Stimulated activated CD8-positive, alpha-beta memory T cell treated with anti-CD3 and anti-CD28 coated beads, Interleukin-15, amount 100 ng/mL, for 4 hours (primary cell): ENCODE measurements at places on chromosomes 2 and 18.

GRCh38 chr18:43869451-43870008 is 592.2 kb upstream of the SYT4 start:
- DNase-seq = no peak

DNA sequence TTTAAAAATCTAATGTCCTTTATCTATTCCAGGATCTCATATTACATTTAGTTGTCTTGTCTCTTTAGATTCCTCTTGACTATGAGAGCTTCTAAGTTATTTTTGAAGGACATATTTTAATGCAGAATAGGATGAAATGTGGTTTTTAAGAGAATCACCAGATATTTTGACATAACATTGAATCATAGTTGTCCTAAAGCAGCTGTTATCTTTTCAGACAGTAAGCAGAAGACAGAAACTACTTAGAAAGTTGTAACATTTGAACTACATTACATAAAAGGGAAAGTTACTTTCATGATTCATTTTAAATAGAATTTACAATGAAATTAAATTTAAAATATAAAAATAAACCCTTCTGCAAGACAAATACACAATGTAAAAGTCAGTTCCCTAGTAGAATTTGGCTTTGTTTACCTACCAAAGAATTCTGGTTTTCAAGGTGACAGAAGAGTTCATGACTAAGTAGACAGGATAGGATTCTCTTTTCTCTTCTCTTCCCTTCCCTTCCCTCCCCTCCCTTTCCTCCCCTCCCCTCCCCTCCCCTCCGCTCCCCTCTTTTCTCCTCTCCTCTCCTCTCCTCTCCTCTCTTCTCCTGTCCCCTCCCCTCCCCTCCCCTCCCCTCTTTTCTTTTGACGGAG is 186.0 kb downstream of the DIS3L2 start:
- no peak for DNase-seq

GRCh38 chr2:38176619-38177021 is 100.7 kb upstream of the CYP1B1 start:
- no peak for DNase-seq

DNA sequence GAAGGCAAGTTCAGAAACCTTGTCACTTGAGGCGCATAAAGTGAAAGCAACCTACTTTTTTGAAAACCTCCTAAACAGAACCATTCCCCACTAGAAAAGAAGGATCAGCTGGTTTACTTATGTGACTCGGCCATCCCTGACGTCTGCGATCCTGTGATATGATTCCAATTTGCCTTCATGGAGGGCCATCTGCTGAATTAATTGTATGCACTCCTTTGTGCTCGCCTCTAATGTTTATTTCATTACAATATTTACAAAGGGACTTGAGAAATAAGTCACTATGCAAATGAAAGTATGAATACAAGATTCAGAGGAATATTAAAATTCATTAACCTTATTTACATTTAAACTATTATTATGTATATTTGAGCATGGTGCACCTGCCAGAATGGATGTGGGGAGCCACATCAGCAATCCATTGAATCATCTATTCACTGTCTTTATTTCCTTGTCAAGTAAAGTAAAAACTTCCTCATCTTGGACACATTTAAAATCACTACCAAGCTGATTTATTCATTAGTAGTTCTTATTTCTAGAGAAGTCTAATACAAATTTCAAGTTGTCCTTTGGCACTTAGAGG is 96.5 kb downstream of the RBM43 start:
- no peak for DNase-seq

DNA sequence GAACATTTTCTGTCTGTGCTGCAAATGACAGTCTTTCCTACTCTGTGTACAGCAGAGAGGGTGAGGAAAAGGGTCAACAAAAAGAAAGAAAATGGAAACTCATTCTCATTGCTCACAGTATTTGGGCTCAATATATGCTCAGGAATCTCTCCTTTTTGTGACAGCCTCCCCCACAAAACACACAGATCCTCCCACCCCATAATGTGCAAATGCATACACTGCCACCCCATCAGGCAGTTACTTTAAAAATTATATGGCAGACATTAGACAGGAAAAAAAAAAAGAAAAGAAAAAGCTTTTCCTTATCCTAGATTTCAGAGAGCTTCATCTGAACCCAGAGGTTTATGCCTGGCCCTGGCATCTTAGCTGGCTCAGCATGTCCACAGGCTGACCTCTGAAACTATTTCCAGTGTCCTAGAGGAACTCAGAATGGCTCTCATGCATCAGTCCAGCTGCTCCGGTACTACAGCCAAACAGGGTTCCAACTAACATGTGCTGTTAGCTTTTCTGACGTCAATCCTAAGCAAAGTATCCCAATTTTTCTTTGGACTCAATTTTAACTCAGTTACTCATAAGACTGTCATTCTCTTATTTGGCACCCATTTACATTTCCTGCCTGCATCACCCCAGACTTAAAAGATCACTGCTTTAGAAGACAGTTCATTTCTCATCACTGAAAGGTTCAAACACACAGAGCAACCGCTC is 105.9 kb downstream of the RBMS1 start:
- DNase-seq = no peak

DNA sequence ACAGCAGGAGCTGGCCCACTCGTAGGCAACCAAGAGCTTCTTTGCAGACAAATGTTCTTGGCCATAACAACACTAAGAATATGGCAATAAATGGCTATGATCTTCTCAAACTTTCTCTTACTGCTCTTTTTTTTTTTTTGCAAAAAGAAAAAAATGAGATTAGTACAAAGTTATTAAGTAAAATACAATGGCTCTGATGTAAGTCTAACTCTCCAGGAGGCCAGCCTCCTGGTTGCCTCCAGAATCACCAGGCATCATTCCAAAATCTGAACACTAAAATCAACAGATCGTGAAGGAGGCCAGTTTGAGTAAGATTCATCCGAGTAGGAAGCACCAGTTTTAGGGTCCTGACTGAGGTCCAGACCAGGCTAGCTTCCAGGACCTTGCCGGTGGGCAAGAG is 20.8 kb upstream of the FIGN start:
- DNase-seq = no peak

- no peak for DNase-seq
Measured at GRCh38 chr2:236575510-236575909, 5.9 kb downstream of the ACKR3 start.

DNA sequence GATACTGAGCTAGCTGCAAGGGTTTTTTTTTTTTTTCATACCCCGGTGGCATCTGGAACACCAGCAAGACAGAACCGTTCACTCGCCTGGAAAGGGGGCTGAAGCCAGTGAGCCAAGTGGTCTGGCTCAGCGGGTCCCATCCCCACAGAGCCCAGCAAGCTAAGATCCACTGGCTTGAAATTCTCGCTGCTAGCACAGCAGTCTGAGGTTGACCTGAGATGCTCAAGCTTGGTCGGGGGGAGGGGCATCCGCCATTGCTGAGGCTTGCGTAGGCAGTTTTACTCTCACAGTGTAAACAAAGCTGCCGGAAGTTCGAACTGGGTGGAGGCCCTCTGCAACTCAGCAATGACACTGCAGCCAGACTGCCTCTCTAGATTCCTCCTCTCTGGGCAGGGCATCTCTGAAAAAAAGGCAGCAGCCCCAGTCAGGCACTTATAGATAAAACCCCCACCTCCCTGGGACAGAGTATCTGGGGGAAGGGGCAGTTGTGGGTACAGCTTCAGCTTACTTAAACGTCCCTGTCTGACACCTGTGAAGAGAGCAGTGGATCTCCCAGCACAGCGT is 5.1 kb upstream of the MIB1 start:
- no peak for DNase-seq

- no peak for DNase-seq
Measured at GRCh38 chr2:178530131-178530530, 49.9 kb downstream of the PLEKHA3 start.

DNA sequence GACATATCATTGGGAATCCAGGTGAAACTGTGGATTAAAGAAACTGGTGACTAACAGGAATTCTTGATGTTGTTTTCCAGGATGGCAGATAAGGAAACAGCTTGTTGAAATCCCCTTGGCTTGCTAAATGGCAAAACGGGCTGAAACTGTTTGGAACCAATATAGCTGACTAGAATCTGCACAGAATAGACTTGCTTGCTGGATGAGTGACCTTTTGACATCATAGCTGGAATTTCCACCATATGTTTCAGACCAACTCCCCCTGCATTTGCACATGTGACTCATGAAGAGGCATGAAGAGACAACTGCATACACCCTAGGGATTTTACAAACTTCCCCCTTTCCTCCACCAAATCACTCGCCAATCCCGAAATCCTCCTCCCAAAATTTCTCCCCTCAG is 87.7 kb upstream of the LYPD1 start:
- no peak for DNase-seq

DNA sequence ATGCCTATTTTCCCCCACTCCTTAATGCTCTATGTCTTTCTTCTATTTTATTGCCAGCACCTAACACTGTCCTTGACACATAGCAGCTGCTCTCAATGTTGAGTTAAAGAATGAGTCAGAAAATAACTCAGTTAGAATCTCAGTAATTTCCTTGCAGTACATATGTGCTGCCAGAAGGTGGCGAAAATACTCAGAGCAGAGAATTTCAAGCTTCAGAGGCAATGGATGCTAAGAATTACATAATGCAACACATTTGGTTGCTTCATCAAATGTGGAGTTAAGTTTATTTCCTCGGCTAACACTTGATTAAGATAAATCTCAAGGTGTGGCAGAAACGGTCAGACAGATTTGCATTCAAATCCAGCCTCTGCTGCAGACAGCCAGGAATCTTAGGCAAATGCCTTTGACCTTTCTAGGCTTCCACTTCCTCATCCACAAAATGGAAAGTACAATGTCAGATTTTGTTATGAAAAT is 105.6 kb downstream of the VSNL1 start:
- DNase-seq = no peak

DNA sequence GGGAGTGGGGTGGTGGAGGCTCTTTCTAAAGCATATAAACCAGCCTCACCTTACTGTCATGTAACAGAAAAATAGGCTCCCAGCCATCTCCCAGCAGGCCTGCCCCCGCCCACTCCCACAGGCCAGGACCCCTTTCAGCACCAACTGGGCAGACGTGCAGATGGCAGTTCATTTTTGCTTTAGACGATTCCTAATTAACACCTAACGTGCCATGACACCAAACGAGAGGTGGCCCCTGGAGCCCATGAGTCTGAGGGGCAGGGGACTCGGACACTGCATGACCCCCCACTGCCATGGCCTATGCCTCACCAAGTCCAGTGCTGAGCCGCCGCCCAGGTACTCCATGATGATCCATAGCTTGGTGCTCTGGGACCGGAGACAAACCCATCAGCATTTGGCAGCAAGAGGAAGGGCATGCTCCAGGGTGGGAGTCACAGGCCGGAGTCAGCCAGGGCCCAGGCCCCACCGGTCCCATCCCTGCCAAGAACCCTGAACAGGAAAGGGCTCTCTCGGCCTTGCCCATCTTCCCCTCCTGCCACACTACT is 7.9 kb downstream of the STK25 start:
- no peak for DNase-seq

- DNase-seq = no peak
Measured at GRCh38 chr2:79994161-79994560, 310.4 kb downstream of the LRRTM1 start.

- no peak for DNase-seq
Measured at GRCh38 chr2:234198976-234199375, 148.5 kb downstream of the SPP2 start.

GRCh38 chr2:182006595-182007341 is 21.1 kb downstream of the PPP1R1C start:
- no peak for DNase-seq
